ENCODE measurements at places on chromosomes 5 and 9.
A peak's percentile ranks its signal among the peaks of the same experiment; 100 is the strongest.

GRCh38 chr5:69491838-69492390 lies 676 bp upstream of the OCLN start:
- no peak for DNase-seq

- DNase-seq: no peak
Observed at GRCh38 chr5:11390291-11390767, 513.9 kb downstream of the CTNND2 start.

DNA sequence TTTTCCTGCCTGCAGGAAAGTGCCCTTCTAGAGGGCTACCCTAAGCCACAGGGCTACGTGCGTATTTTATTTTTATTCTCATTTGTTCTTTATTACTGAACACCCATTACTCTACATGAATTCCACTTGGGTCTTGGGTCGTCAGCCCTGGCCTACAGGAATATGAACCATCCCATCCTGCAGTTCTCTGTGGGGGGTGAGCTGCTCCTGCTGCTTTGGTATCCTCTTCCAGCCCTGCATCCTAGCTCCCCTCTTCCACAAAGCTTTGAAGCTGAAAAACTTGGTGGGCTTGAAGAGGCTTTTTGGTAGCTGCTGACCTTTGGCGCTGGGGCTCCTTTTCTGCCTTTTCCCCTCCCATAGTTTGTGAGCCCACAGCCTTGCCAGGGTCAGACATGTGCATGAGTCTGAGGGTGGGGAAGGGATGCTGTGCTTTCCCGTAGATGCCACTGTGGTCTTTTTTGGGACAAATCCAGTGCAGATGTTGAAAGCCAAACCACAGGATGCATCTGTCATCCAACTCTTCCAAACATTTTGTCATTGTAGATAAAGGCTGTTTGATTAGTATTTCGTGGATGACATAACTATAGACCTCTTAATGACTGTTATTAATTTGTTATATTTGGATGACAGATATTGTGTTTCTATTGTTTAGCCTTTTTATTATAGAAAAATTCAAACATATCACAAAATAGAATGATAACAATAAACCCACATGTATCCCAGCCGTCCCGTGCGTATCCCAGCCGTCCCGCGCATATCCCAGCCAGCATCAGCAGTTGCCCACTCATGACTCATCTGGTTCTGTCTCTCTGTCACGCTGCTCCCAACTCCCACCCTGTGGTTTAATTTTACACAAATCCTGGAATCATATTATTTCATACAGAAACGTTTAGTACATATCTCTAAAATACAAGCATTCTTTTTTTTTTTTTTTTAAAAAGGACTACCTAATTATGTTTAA lies 43.9 kb downstream of the SLC46A2 start:
- no peak for DNase-seq

- DNase-seq: no peak
Observed at GRCh38 chr9:80204054-80204453, 632.3 kb downstream of the TLE4 start.

- no peak for DNase-seq
Observed at GRCh38 chr9:34343090-34343489, 13.7 kb downstream of the NUDT2 start.

GRCh38 chr5:3356016-3356415 lies 239.6 kb upstream of the IRX1 start:
- DNase-seq: no peak

DNA sequence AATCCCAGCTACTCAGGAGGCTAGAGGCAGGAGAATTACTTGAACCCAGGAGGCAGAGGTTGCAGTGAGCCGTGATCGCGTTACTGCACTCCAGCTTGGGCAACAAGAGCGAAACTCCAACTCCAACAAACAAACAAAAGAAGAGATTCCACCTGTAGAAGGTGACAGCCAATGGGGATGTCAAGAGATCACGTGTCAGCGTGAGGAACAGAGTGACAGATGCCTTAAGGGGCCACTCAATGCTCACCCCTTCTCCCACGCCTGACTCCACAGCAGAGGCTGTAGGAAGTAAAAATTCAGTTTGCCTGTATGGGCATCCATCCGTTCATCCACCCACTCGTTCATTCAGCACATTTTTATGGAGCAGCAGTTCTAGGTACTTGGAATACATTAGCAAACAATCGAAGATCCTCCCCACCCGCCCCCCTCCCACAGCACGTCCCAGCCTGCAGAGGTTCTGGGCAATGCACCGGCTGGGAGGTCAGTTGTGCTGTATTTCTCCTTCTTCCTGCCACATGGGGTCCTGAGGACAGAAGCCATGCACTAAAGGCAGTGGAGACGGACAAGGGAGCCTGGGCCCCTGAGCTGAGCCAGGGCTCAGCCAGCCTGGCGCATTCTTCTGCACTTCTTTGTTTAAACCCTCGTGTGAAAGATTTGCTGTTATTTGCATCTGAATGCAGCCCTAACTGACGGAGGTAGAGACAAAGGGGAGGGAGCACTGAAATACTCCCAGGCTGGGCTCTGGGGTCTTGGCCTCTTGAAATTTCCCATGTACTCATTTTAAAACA lies 11.3 kb upstream of the RNF130 start:
- DNase-seq: no peak

DNA sequence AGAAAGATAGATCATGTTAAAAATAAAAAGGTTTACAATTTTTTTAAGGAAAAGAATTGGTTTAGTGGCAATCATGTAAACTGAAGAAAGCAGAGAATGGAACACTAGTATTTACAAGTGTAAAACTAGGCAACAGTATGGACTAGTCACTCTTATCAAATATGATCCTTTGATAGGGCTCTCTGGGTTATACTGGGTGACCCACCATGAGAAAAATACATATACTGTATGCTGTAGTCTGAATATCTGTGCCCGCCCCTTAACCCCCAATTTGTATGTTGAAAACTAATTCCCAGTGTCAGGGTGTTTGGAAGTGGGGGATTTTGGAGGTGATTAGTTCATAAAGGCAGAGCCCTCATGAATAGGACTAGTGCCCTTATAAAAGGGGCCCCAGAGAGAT lies 236.8 kb upstream of the TARS1 start:
- DNase-seq: no peak

GRCh38 chr9:74662674-74663073 lies 165.5 kb downstream of the RORB start:
- no peak for DNase-seq

- peak; percentile 31 for DNase-seq
Observed at GRCh38 chr9:98117984-98118639, 910 bp downstream of the TRIM14 start.

- DNase-seq: no peak
Observed at GRCh38 chr5:83470526-83471404, 779 bp upstream of the VCAN start.

DNA sequence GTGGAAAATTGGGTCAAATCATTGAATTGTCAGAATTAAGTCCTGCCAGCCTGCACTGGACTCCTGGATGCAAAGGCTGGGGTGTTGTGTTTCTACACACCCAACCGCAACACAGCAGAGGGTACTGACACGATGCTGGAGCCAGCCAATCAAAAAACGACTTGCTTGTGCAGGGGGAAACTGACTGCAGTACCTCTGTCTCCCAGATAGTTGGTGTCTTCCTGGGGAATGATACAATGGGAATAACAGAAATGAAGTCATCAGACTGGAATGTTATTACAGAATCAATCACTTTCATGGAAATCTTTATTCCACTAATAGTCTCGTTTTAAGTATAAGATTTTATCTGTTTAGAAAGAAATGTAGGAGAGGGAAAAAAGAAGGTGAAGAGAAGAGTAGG lies 330.3 kb downstream of the MLLT3 start:
- no peak for DNase-seq

DNA sequence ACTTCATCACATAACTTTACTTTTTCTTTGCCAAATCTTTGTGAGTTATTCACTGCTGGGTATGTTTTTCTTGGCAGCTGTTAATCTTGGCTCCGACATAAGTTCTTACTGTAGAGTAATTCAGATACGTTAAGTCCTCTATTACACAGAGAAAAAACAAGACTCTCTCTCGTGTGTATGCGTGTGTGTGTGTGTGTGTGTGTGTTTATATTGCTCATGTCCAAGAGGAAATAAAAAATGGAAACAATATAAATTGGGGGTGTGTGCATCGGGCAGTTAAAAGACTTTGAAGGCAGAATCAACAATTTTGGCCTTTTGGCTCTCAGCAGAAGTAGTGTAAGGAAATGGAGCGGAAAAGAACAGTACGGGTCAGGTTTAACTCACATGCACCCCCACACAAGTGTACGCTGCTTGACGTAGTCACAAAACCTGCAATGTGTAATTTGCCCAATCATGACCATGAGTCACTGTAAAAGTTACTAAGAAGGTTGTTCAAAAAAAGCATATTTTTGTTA lies 67.2 kb upstream of the IFNE start:
- DNase-seq: no peak

DNA sequence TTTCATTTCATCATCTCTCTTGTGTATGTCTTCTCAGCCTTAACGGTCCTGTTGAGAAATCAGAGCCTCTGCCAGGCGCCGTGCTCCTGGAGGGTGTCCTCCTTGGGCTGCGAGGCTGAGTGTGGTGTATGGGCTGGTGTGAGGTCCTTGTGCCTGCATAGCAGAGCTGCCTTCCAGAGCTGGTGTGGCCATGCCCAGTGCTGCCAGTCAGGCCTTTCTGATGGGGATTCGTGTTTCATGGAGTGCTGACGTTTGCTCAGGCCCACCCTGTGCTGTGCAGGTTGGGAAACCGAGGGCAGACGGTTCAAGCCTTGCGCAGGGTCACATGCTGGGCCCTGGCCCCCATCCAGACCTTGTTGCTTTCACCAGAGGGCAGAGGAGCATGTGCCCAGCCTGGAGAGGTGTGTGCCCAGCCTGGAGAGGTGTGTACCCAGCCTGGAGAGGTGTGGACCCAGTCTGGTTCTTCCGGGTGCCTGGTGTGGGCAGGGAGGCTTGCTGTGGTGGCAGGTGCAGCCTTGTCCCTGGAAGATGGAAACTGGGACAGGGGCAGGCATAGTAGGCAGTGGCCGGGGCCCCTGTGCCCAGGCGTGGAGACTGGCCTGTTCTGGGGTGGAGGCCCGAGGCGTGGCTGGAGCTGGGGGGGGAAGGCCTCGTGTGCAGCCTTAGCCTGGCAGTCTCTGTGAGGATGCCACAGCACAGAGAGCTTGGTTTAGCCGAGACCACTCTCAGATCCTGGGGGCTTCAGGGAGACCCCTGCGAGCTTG lies 84.0 kb downstream of the RXRA start:
- no peak for DNase-seq

- DNase-seq: no peak
Observed at GRCh38 chr5:180636016-180636402, 13.4 kb downstream of the FLT4 start.

GRCh38 chr5:154325566-154325965 lies 120.2 kb upstream of the SAP30L start:
- no peak for DNase-seq
